ENCODE measurements at places on chromosomes 11 and 22. TPM values are rescaled to one million over a fixed set of nuclear protein-coding genes. Genes with fewer than 3 reads are reported as not detected.

Gene C11orf86
- total RNA-seq, result not detected

Gene SYT9
- not detected for total RNA-seq

Gene PKP3
- not detected for total RNA-seq

GRCh38 chr11:6402061-6402470 lies 11.8 kb downstream of the SMPD1 start:
- no peak for DNase-seq

DNA sequence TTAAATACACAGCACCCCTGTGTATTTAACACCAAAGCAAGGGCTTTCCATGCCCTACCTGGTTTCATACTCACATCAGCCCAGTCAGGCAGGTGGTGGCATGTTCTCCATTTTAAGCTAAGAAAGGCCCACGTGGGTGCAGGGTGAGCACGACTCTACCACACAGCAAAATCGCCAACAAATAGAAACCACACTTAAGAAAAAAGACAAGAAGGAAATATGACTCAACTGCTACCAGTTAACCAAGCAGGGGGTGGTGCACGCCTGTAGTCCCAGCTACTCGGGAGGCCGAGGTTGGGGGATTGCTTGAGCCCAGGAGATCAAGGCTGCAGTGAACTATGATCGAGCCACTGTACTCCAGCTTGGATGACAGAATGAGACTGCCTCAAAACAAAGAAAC lies 35.2 kb upstream of the TFIP11 start:
- no peak for DNase-seq

GRCh38 chr11:35404388-35404775 lies 15.0 kb downstream of the SLC1A2 start:
- no peak for DNase-seq

- DNase-seq, result no peak
Measured at GRCh38 chr11:78727816-78728215, 153.2 kb upstream of the NARS2 start.

GRCh38 chr22:29029202-29030000 lies 32.2 kb downstream of the C22orf31 start:
- no peak for DNase-seq

DNA sequence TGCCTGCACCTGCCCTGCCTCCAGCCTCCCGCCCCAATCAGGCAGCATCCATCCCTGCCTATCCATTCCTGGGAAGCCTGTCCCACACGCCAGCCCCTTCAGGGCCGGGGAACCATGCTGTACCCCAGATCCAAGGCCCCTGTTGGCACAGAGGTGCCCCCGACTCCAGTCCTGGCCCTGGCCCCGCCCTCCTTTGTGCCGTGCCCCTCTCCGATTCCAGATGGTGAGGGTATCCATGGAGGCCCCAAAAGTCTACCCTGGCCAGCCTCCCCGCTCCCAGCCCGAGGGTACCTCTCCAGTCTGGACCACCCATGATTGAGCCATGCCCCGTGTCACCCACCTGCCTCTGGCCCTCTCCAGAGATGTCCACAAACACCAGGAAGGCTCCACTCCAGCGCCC lies 2.7 kb upstream of the TH start:
- no peak for DNase-seq

- no peak for DNase-seq
Measured at GRCh38 chr22:20248461-20248978, 19.6 kb downstream of the RTN4R start.

GRCh38 chr11:61891331-61892084 lies at the start of gene FADS3:
TSS of gene FADS3 (minus strand) at chr11:61891545. CDS start at chr11:61891381, 164 bp downstream.
- DNase-seq, result peak; percentile 56

DNA sequence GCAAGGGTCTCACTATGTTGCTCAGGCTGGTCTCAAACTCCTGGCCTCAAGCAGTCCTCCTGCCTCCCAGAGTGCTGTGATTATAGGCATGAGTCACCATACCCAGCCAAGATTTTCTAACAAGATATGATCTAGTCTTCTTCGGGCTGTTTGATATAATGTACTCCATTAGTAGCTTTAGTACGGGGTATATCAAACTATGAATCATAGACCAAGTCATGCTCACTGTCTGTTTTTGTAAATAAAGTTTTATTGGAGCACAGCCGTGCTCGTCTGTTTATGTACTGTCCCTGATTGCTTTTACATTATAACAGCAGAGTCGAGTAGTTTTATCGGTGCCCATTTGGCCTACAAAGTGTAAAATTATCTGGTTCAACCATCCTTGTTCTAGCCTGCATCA lies 43.9 kb upstream of the GRIK4 start:
- DNase-seq, result no peak

- no peak for DNase-seq
Measured at GRCh38 chr11:87926250-87926970, 248.8 kb downstream of the RAB38 start.

- DNase-seq, result no peak
Measured at GRCh38 chr11:36121054-36121453, 168.2 kb downstream of the COMMD9 start.

DNA sequence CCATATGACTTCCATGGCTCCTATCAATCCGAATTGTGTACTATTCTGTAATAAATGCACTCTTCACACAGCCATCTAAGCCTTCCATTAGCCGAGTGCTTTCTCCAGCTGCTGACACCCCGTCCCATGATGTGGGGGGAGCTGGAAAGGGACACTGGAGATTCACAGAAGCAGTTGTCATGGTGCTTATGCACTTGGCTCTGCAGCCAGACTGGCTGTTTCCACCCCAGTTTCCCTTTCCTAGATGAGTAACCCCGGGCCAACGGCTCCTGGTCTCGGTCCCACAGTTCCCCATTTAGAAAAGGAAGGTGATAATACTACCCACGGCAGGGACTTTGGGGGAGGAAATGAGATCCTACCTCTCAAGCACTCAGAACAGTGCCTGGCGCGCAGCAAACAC lies 244.9 kb upstream of the SYN3 start:
- DNase-seq, result no peak

DNA sequence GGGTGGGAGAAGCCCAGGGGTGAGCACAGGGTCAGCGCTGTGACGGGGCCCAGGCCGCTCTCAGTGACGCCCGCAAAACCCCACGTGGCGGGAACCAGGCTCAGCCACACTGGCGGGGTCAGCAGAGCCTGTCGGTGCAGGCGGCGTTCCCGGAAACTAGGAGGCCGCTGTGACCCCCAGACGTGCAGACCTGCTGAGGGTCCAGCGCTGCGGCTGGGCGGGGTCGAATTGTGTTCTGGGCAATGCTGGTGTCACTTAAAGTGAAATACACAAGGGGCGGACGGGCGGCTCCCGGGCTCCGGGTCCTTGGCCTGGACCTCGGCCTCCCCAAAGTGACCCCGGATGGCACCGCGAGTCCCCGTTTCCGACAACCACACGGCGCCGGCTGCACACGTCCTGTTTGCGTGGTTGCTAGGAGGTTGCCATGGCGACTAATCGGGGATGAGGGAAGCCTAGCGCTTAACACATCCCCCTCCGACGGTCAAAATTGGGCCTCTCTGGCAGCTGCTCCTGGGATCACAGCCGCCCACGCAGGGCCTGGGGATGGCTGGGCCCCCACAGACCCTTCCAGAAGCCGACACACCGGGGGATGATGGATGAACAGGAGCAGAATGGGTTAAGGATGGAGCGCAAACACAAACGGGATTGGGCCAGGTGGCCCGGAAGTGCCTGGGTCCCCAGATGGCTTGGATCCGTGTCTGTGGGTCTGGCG lies 81.7 kb upstream of the PRR5 start:
- DNase-seq, result peak; percentile 91

GRCh38 chr22:44620841-44621257 lies 81.2 kb upstream of the PRR5 start:
- DNase-seq, result no peak

GRCh38 chr11:122031813-122032212 lies 84.2 kb downstream of the BLID start:
- no peak for DNase-seq
